ENCODE measurements at places on chromosomes 12 and 14.

GRCh38 chr12:107515446-107515958 is 170.1 kb upstream of the PWP1 start:
- DNase-seq = no peak

DNA sequence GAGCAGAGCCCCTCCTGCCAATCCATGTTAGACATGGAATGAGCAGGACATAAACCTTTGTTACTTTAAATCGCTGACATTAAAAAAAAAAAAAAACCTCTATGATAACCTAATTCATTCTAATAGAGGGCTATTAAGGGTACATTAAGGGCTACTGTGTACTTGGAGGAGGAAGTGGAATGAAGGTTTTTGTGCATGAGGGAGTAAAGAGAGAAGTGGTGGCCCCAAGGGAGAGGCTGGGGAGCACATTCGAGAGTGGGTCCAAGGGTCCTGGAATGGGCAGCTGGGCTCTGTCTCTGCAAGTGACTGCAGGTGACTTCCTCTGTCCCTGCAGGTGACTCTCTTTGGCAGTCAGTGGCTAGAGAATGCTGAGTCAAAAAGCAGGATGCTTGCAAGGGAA is 32.1 kb upstream of the PTGDR start:
- no peak for DNase-seq

GRCh38 chr12:43226151-43226550 is 325.9 kb downstream of the ADAMTS20 start:
- DNase-seq = no peak

DNA sequence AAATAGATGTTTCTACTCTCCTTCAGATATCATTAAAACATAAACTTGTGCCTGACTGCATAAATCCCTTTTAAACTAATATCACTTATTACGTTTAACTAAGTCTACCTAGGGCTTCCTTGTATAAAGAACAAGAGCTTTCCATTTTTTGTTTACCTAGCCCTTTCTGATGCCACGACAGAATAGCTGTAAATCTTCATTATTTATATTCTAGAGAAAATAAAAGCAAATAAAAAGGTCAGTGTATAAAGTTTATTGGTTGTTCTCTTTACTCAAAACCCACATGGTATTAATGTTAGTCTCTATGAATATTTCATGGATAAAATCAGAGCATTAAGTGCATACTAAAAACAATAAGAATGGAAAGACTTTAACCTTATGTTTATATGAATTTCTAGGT is 269.1 kb downstream of the NAV3 start:
- no peak for DNase-seq

DNA sequence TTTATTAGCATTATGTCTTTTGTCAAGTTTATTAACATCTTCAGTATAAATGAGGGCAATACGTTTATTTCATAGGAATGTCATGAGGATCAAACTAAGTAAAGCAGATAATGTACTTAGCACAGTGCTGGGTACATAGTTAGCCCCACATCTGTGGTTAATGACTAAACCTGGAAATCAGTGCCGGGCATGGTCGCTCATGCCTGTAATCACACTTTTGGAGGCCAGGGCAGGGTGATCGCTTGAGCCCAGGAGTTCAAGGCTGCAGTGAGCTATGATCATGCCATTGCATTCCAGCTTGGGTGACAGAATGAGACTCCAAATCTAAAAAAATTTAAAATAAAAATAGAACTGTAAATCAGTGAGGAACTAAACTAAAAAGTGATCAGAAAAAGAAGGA is 44.8 kb upstream of the GUCY2C start:
- no peak for DNase-seq

GRCh38 chr12:101655393-101655792 is 42.0 kb upstream of the CHPT1 start:
- DNase-seq = no peak

- no peak for DNase-seq
These were observed 45.2 kb upstream of the FKBP4 start for GRCh38 chr12:2749580-2749979.

- DNase-seq = no peak
These were observed 59.1 kb upstream of the DHRS4 start for GRCh38 chr14:23894362-23895052.

DNA sequence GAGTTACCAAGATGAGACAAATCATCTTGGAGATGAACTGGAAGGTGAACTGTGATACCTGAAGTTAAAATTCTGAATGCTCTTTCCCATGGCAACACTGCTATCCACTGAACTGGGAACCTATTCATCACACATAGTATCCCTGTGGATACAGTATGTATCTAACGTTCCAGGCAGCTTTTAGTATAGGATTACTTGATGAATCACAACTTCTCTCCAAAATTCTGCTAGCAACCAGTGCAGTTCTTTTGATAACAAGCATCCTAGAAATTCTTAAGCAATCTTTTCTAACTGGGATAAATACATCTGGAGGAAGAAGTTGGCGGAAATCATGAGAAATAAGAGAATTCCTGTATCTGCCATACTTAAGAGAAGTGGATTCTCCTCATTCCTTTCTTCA is 66.4 kb downstream of the PAWR start:
- peak; percentile 19 for DNase-seq

GRCh38 chr12:96194971-96195844 is 1.0 kb downstream of the ELK3 start:
- peak; percentile 87 for DNase-seq

GRCh38 chr12:90058704-90059103 is 350.1 kb upstream of the ATP2B1 start:
- peak; percentile 86 for DNase-seq

DNA sequence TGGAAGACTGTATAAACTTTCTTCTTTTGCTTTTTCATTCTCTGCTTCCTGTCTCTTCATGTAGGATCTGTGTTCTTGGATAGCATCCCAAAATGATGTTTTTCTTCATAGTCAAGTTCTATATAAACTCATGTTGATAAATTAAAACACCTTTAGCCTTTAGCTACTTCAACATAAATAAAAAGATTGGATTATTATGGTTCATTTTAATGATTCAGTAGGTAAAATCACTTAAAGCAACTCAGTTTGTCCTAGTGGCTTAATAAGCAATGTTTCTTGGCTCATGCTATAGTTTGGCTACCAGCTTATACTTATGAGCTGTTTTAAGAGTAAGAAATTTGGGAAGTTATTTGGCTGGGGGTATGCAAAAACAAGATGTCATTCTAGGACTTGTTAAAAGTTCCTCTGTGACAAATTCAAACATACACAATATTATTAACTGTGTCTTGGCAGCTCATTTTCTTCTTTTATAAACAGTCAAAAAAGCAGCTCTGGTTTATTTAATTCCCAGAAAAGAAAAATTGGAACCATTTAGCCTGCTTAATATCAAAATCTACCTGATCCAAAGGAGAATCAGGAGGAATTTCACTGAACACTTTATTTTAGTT is 111.4 kb downstream of the TMTC3 start:
- DNase-seq = no peak

- peak; percentile 95 for DNase-seq
These were observed 1.8 kb upstream of the RNASE4 start for GRCh38 chr14:20682435-20683124.

- peak; percentile 80 for DNase-seq
These were observed 192.9 kb downstream of the C12orf75 start for GRCh38 chr12:105523164-105524057.

DNA sequence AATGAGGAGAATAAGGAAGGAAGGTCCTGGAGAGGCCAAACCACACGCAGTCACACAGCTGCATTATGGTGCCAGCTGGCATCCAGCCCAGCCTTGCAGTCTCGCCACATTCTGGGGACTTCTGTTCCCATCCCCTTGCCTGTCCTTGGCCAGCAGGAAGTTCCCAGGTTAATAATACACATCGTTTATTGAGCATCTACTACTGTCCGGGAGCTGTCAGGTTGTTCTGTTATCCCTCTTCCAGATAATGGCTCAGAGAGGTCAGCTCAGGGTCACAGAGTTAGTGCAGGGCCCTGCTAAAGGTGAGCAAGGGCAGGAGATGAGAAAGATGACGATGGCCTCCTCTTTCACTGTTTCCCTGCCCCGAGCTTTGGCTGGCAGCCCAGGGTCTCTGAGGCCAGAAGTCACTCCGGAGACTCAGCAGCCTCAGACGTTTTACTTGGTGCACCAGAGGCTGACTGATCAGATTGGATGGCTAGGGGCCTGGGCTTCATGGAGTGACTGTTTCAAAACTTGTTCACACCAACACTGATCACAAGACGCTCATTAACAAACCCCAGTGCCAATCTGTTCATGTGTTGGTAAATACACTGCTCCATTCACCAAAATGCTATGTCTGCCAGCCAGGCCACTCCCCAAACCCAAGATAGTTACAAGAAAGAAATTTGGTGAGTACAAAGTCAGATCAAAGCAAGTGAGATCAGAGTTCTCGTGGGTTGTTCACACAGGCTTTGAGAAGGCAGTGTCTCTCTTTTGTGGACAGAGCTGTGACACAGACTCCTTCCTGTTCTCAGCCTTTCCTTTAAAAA is 79.2 kb downstream of the B4GALNT3 start:
- DNase-seq = peak; percentile 37

GRCh38 chr14:102348376-102348775 is 14.3 kb downstream of the CINP start:
- no peak for DNase-seq

GRCh38 chr14:99721792-99722516 is 37.9 kb downstream of the CYP46A1 start:
- no peak for DNase-seq

- DNase-seq = no peak
These were observed 627 bp downstream of the CPM start for GRCh38 chr12:68932128-68932960.

DNA sequence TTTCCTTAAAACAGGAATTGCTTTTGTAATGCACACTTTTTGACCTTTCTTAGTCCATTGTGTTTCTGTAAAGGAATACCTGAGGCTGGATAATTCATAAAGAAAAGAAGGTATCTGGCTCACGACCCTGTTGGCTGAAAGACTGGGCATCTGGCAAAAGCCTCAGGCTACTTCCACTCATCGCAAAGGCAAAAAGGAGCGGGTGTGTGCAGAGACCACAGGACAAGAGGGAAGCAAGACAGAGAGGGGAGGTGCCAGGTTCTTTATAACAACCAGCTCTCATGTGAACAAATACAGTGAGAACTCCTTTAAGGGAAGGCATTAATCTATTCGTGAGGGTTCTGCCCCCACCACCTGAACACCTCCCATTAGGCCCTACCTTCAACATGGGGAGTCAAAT is 182.1 kb downstream of the C12orf50 start:
- no peak for DNase-seq

GRCh38 chr12:66929121-66929520 is 250.2 kb upstream of the GRIP1 start:
- no peak for DNase-seq

DNA sequence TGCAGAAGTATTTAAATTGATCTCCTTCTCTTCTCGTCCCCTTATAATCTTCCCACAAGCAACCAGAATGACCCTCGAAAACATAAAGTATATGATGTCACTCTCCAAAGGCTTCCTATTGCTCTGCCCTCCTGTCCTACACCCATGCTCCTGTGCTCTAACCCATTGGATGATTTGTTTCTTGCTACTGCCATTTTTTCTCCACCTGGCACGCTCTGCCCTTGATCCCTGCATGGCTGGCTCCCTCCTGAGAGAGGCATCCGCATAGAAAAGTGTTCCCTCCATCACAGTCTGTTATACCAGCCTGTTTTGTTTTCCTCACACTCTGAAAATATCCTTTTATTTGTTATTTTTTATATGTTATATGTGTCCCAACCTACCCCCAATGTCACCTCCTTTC is 19.8 kb downstream of the MYRFL start:
- no peak for DNase-seq

DNA sequence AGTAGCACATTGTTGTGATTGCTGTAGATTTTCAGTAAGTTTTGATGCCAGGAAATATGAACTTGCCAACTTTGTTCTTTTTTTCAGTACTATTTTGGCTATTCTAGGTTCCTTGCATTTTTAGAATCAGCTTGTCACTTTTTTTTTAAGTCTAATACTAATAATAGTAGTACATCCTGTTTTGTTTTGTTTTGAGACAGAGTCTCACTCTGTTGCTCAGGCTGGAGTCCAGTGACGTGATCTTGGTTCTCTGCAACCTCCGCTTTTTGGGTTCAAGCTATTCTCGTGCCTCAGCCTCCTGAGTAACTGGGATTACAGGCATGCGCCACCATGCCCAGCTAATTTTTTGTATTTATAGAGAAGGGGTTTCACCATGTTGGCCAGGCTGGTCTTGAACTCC is 16.5 kb downstream of the PWP1 start:
- no peak for DNase-seq

DNA sequence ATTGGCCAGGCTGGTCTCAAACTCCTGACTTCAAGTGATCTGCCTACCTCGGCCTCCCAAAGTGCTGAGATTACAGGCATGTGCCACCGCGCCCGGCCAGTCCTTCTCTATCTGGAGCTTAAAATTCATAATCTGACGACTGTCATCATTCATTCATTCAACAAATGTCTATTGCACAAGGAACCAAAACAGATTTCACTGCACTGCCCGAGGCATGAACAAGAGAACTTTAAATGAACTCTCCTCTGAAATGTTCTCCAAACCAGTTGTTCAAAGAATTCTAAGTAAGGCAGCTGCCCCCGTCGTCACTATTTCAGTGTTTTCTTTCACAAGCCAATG is 44.8 kb upstream of the METAP2 start:
- no peak for DNase-seq

DNA sequence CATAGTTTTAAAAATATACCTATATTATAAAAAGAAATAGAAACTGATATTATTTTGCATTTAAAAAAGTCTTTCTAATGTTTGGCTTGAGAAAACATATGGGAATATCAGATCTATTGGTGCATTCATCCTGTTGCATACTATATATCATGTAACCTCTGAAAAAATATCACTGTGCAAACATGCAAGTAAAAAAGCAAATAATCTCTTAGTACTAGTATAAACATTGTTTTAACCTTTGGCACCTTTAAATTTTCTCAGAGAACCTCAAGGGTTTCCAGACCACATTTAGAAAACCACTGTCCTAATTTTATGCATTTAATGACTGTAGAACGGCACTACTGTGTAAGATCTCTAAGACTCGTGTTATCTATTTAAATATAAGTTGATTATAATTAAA is 416.8 kb downstream of the LRFN5 start:
- no peak for DNase-seq

DNA sequence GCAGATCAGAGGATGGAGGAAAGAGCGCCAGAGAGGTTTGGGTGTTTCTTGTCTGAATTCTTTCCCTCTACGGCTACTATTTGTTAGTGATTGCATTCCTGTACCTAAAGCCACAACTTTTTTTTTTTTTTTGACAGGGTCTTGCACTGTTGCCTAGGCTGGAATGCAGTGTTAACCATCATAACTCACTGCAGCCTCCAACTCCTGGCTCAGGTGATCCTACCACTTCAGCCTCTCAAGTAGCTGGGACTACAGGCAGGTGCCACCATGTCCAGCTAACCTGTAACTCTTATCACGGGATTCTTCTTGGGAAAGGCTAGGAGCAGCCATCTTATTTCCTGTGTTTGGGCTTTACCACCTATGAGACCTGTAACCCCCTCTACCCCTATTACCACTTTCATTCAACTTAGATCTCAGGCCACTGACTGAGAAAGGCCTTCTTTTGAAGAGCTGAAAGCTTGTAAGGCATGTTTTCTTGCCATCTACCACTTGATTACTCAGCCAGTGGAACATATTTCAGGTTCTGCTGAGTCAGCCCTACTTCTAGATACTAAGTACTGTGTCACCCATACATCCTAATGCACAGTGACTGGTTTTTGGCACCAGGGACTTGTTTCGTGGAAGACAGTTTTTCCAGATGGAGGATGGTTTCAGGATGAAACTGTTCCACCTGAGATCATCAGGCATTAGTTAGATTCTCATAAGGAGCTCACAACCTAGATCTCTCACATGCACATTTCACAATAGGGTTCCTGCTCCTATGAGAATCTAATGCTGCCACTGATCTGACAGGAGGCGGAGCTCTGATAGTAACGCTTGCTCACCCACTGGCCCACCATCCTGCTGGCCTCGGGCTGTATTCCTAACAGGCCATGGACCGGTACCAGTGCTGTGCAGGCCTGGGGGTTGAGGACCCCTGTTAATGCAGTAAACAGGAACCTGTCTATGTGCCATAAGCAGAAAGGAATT is 6.9 kb downstream of the VEZT start:
- DNase-seq = peak; percentile 70

Measured in HCEC 1CT (cell line).